Effector CD4-positive, alpha-beta T cell (primary cell): ENCODE measurements at places on chromosomes 12 and 14.

- DNase-seq = no peak
These were observed 67.8 kb downstream of the AKAP6 start for GRCh38 chr14:32396885-32397284.

DNA sequence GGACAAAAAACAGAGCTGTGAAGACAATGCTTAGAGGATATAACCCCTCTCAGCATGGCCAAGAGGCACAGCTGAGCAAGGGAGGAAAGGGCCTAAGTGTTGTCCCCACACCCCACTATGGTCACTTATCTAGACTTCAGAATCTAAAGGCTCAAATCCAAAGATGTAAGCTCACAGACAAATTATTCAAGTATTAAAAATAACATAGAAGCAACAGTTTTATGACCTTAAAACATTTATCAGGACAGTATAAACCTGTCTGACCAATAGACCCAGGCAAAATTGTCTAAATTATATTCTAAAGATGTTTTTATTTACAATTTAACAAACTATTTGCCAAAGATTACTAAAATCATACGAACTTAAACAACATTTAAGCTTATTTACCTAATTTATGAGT, 28.1 kb upstream of the PRICKLE1 start:
- no peak for DNase-seq

DNA sequence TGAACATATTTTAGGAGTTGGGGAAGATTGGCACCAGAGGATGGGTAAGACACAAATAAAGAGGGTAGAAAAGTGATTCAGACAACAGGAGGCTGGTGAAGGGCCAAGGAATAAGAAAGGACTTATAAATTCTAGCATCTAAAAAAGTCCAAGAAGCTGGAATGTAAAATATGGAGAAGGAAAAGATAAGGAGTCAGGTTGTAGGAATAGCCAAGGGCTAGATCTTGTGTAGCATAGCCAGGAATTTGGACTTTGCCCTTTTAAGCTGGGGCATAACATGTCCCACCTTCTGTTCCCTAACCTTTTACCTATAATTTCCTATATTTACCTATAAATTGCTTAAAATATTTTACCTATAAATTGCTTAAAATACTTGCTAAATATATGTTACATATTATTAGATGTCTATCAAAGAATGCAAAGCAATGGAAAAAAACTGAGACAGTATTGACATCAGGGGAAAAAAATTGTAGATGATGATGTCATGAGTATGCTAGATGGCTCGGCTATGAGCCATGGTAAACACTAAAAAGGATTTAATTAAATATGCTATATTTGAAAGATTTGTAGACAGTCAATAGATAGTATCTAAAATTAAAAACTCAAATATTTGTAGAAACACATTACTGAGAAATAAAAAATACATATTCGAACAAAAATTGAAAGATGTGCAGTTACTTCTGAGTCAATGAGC, 99.7 kb upstream of the PLEKHG7 start:
- no peak for DNase-seq

- DNase-seq = no peak
These were observed 100.3 kb downstream of the ERC1 start for GRCh38 chr12:1091350-1091749.

DNA sequence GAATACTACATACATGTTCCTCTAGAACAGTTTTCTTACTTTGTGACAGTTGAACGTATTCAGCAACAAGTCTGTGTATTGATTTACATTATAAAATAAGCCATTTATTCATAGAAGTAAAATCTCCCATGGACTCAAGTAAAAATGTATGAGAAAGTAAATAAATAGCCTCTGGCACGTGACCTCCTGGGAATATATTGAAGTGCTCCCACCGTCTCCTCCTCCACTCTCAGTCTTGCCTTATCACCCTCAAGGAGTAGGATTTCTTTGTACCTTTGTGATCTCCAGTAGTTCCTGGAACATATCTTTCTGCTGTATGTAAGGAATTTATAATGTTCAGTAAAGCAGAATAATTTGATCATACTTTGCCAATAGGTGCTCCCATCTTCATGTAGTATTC, 90.9 kb downstream of the DIP2B start:
- no peak for DNase-seq

- no peak for DNase-seq
These were observed 508.5 kb downstream of the FOXG1 start for GRCh38 chr14:29274890-29275596.

DNA sequence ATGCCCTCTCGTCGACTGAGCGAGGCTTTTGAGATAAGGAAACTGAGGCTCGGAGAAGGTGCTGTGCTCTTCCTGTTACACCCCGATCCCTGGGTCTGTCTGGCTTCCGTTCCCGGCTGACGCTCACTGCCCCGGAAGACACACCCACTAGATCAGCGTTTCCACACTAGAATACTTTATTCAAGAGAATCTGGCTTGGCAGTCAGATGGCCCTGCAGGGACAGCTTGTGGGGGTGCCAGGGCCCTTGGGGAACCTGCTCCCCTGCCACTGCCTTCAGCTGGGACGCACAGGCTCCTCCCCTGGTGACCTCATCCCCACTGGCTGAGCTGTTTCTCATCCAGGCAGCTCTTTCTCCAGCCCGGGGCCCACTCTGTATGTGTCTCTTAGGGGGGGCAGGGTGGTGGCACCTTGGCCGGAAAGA, 13.7 kb downstream of the PGF start:
- DNase-seq = peak; percentile 31

- no peak for DNase-seq
These were observed 18.0 kb upstream of the NUDT14 start for GRCh38 chr14:105199093-105199492.

DNA sequence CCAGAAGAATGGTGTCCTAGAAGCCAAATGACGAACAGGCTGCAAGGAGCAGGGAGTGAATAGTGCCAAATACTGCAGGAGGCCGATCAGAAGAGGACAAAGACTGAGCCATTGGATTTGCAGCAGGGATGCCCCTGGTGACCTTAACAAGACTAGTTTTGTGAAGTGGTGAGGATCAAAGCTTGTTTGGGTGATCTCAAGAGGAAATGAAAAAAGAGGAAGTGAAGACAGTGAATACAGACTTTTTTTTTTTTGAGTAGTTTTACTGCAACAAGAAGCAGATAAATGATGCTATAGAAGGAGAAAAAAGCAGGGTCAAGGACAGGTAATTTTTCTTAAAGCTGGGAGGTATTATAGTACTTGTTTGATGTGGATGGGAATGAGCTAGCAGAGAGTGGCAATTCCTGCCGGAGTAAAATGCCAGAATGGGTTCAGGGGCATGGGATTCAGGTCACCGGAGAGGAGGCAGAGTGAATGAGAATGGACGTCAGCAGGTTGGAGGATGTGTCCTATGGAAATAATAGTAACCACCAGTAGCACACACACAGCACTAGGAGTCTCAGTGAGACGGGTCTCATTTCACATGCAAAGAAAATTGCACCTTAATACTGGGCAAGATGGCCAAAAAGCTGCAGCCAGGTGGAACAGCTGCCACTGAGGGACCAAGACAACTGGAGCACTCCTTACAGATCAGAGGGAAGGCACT, 345.8 kb upstream of the CCDC196 start:
- DNase-seq = no peak

DNA sequence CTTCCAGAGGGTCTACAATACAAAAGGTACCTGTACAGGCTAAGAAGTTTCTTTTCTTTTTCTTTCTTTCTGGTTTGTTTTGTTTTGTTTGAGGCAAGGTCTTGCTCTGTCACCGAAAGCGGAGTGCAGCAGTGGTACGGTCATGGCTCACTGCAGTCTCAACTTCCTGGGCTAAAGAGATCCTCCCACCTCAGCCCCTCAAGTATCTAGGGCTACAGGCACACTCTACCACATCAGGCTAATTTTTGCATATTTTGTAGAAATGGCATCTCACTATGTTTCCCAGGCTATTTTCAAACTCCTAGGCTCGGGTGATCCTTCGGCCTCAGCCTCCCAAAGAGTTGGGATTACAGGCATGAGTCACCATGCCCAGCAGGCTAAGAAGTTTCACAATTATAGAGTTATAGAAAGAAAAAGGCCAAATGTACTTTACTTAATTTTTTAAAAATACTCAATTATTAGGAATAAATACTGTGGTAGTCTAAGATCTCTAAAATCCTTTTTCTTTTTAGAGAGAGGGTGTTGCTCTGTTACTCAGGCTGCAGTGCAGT, 3.0 kb upstream of the PIGH start:
- DNase-seq = no peak
